ENCODE measurements at places on chromosomes 6 and 20.
A peak's percentile ranks its signal among the peaks of the same experiment; 100 is the strongest.

- DNase-seq: no peak
These were observed 15.9 kb downstream of the ROS1 start for GRCh38 chr6:117409863-117410262.

- DNase-seq: no peak
These were observed 27.9 kb upstream of the SLC2A12 start for GRCh38 chr6:134080171-134080795.

DNA sequence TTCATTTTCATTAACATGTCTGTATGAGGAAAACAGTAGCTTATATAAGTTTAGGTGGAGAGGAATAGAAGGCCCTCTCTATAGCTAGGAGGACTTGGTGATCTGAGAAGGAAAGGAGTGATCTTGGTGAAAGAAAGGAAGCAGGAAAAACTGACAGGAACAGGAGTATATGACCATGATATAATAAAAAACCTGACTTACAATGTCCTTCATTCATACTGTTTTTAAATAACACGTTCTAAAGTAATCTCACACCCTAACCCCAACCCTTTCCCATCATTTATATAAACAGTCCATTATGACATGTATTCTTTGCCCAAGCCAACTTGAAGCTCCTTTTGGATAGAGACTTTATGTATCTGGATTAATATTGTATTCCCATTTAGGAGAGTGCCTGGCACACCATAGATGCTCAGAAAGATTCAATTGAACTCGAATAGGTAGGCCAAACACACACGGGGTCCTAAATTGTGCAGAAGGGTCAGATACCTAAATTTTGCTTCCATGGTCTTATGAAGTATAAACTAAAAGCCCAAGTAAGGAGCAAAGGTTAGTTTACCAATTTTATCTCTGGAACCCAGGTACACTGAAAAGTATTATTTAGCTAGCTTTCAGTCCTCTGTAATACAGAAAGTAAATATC lies 75.9 kb downstream of the OR2B2 start:
- no peak for DNase-seq

GRCh38 chr20:22582964-22583772 lies 1.2 kb downstream of the FOXA2 start:
- DNase-seq: no peak

DNA sequence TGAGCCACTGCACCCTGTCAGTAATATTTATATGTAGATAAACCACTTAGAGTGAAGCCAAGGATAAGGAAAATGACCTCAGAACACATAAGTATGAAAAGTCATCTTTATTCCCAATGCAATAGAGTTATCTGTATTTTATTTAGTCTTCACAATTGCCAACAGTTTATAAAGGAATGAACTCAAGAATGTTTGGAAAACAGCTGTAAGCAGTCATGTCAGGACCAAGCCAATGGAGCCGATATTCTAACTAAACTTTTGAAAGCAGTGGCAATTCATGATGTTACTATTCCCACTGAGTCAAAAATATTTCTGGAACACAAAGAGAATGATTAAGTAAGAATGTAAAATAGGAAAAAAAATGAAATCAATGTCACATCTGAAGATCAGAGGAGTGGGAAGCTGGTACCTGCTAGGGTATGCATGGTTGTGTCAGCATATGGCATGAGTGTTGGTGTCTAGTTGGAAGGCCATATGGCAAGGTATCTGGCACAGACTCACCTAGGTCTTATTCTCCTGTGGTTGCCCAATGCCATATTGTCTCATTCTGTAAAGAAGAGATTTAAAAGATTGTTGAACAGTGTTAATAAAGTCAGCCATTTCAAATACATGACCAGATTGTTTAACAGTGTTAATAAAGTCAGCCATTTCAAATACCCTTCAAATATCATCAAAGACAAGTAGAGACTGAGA lies 118.2 kb downstream of the ADAT2 start:
- DNase-seq: no peak

DNA sequence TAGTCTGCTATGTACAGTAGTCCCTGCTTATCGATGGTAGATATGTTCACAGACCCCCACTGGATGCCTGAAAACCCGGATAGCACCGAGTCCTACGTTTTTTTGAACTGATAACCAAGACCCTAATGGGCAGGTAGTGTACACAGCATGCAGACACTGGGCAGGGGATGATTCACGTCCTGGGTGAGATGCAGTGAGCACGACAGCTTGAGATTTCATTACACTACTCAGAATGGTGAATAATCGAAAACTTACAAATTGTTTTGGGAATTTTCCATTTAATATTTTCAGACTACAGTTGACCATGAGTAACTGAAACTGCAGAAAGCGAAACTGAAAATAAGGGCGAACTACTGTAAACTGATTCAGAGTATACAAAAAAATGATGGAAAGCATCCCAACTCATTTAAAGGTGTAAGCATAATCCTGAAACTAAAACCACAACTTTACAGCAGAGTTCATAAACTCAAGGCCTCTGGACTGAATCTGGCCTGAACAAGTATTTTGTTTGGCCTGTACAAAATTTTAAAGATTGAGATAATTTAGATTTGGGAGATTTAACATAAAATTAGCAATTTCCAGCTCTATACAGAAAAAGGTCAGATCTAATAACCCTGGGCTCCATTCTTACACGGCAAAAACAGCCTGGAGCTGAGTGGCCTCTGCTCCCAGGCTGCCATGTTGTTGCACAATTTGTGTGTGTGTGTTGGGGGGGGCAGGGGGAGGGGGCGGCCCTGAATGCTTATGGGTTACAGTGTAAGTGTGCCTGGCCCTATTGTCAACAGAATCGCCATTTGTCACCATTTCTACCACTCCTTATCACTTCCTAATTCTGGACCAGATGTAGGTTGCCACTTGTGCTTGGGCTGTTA lies 34.9 kb downstream of the RNF24 start:
- peak; percentile 11 for DNase-seq

- DNase-seq: no peak
These were observed 26.3 kb upstream of the UBR2 start for GRCh38 chr6:42537536-42537935.

GRCh38 chr6:149031859-149032598 lies 285.2 kb downstream of the UST start:
- DNase-seq: peak; percentile 72

- no peak for DNase-seq
These were observed 98.0 kb downstream of the FNDC1 start for GRCh38 chr6:159267165-159267564.

- DNase-seq: no peak
These were observed 325.6 kb upstream of the JARID2 start for GRCh38 chr6:14920276-14920675.

DNA sequence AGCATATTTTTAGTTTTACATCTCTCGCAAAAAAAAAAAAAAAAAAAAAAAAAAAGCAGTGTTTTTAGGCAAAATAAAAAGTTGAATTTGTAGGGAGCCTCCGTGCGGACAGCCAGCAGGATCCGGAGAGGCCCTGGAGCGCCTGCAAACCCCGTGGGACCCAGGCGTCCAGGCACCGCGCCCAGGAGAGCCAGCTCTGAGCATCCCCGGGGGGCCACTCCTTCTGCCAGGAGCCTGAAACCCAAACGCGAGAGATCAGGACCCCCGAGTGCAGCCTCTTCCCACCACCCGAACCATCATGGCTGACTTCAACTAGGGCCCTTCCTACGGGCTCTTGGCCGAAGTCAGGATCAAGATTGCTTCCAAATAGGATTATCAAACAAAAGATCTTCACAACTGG lies 54.1 kb upstream of the LY86 start:
- DNase-seq: no peak

- DNase-seq: no peak
These were observed 456.5 kb downstream of the EPHA7 start for GRCh38 chr6:92962846-92963245.

GRCh38 chr6:144536079-144536478 lies 250.9 kb downstream of the UTRN start:
- DNase-seq: peak; percentile 13

DNA sequence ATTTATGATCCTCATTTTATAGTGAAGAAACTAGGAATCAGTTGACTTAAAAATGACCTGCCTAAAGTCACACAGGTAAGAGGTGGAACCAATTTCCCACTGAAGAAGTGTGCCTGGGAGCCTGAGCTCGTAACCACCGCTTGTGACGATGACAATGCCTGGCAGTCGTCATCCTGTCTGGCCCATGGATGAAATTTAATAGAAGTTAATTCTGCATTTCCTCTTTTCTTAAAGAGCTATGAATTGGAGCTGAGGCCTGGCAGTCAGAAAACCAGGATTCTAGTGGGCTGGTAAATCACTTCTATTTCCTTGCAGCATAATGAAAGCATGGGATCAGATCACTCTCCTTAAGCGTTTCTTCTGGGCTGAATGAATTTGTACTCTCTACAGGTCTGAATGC lies 200.0 kb upstream of the SGK1 start:
- no peak for DNase-seq

GRCh38 chr20:23227274-23227673 lies 123.3 kb upstream of the NXT1 start:
- DNase-seq: no peak

GRCh38 chr6:147972448-147972847 lies 370.2 kb upstream of the SASH1 start:
- no peak for DNase-seq

GRCh38 chr6:139764498-139764986 lies 390.1 kb upstream of the CITED2 start:
- DNase-seq: peak; percentile 20

Data from GM06990 (cell line).